Brain (organoid and tissue), 16 donors: ENCODE measurements at places on chromosomes 1 and 21.

- DNase-seq = no peak
Measured at GRCh38 chr1:202165267-202165941, 5.0 kb upstream of the PTPN7 start.

DNA sequence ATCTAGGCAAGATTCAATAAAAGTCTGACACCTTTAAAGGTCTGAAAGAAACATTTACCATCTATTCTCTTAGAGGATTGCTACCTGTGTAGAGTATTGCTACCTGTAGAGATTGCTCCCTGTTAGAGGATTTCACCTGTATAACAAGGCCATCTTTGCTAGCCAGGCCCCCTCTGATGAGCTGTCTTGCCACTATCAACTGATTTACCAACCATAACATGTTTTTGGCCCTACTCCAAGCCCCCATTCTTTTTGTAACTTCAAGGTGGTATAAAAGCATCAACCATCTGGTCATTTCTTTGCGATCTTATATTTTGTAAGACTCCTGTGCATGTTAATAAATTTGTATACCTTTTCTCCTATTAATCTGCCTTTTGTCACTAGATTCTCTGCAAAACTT, 424.7 kb upstream of the CAMK1G start:
- DNase-seq = no peak

DNA sequence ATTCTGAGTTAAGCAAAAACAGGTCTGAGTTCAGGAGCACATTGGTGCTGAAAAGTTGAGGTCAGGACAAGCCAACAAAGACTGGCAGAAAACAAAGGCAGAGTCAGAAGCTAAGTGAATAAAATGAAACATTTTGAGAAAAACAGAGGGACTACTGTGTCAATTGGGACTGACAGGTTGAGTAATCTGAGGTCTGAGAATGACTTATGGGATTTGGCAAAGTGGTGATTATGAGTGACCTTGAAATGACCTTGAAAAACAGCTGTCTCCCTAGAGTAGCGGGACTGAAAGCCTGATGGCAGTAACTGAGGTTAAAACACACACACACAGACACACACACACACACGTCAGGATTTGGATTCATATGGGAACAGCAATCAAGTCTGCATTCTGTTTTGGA, 8.8 kb upstream of the COG2 start:
- no peak for DNase-seq

- DNase-seq = no peak
Measured at GRCh38 chr1:192700834-192701271, 64.9 kb downstream of the RGS13 start.

- peak; percentile 20 for DNase-seq
Measured at GRCh38 chr1:214438075-214438474, 113.3 kb downstream of the PTPN14 start.

DNA sequence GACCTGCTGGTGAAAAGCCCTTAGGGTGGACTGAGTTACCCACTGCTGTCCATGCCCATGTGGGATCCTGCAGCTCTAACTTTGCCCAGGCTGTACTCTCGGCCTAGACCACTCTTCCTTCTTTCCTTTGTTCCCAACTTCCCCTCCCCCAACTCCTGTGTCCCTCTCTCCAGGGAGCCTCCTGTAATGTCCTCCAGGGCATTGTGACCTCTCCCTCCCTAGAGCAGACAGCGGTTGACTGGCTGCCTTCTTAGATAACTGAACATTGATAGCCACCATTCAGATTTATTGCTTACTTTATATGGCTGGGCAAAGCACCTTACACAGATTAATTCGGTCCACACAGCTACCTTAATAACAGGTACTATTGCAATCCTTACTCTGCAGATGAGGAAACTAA, 5.0 kb downstream of the RUNX1 start:
- DNase-seq = no peak

- DNase-seq = peak; percentile 87
Measured at GRCh38 chr1:26169669-26170471, at the start of gene ZNF593. ZNF593 (plus strand) TSS chr1:26169908; CDS start chr1:26169984, 76 bp downstream.

GRCh38 chr1:206685769-206686477, 1.2 kb downstream of the MAPKAPK2 start:
- DNase-seq = peak; percentile 56

- no peak for DNase-seq
Measured at GRCh38 chr1:245875581-245876261, 631.4 kb downstream of the SMYD3 start.

DNA sequence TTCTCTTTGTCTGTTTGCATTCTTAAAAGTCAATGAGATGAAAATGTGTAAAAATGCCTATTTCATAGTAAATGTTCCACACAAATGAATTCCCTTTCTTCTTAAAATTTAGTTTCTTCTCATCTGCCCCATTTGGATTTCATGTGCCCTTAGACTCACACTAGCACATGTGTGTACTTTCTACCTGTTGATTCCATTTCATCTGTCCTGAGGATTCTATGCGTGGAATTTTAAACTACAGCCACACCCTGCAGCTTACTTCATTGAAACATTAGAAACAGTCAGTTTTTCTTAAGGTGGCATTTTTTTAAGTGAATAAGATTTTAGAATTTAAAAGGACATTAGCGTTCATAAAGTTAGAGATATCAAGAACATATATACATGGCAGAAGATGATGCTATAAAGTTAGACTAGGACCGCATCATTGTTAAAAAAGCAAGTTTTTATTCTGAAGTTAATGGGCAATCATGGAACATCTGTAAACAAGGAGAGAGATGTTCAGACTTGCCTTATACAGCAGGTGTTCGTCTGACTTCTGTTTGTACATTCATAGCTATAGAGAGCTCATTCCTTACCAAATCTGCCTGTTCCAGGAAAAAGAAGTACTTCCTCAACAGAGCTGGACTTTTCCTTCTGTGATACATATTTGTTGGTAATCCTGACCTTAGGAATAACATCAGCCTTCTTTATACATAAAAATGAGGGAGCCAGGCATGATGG, 3.9 kb upstream of the TUT4 start:
- no peak for DNase-seq

GRCh38 chr1:154988058-154988954, 5.1 kb upstream of the LENEP start:
- DNase-seq = no peak

GRCh38 chr1:10338047-10338446, 60.8 kb upstream of the PGD start:
- DNase-seq = peak; percentile 31

DNA sequence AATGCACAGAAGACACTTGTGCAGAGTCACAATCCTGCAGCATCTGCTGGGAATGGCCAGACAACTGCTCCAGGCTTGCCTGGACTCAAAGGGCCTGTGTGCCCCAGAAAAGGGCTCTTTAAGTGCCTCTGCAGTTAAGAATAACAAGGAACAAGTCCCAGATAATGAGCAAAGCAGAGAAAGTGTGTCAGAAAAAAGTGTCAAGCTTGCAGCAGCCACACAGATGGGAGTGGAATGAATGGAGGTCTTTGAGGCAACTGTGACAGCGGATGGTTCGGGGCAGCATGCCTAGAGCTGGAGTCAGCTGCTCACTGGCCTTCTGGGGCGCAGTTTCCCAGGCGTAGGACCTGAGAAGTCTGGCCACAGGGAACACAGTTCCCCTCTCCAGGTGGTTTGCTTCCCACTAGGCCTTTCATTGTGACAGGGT, 5.1 kb downstream of the PARP1 start:
- peak; percentile 15 for DNase-seq

DNA sequence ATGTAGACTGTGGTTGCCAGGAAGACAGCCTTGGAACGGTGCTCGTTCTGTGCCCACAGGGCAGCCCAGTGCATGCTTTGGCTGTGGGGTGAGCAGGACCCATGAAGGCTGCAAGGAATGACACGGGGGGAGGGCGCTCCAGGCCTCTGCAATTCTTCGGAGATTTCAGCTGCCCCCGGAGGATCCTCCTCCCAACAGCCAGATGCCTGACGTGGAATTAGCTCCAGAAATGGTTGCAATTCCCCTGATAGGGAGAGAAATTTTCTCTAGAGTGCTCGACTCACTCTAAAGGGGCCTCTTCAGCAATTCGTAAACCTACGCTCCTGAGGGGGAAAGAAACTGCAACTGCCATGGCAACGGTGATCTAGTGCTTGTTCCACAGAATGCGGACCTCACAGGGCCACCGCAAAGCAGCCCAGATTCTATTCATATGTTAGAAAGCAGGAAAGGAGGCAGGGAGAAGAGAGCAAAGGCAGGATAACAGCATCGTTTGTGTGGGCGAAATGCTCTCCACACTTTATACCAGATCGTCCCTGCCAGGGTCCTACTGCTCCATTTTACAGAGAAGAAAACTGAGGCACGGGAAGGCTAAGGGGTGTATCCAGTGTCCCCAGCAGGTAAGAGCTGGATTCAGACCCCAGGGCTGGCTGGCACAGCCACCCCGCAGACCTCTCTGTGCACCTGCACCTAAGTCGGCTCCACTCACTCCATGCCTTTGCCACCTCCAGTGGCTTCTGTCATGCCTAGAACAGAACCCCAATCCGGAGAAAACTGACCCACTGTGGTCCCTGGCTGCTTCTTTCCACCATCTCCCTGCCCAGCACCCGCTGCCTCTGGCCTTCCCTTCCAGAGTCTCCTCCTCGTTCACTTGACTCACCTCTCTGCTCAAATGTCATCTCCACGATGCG, 11.9 kb upstream of the PDE9A start:
- DNase-seq = peak; percentile 90

GRCh38 chr1:116807394-116808199, 53.4 kb downstream of the CD2 start:
- DNase-seq = peak; percentile 25

GRCh38 chr1:214979191-214979590, 103.3 kb upstream of the KCNK2 start:
- no peak for DNase-seq

GRCh38 chr1:17885663-17886320, 130.7 kb downstream of the ACTL8 start:
- DNase-seq = no peak

- no peak for DNase-seq
Measured at GRCh38 chr1:55138823-55139222, 76.3 kb downstream of the USP24 start.

DNA sequence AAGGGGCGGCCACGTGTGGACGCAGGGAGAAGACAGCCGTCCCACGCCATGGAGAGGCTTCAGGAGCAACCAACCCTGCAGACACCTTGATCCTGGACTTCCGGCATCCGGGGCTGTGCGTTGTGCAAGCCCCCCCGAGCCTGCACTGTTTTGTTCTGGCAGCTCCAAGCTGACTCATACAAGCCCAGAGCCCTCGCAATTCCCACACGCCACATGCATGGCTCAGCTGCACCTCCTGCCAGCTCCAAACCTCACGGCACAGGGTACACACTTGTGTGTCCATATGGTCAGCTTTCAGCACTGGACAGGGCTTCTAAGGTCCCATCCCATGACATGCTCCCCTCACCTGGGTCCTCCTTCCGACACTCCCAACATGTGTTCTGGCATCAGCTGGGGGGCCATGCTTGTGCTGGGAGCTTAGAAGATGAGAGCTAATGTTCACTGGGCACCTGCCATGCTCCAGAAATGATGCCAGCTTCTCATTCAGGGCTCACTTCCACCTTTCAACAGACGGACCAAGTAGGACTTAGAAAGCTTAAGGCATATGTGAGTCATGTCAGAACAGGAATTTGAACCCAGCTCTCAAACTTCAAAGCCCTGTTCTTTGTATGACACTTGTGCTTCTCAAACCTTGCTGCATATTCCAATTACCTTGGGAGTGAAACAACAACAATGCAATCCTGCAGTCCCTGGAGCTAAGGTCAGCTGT, 137.3 kb downstream of the PGBD5 start:
- no peak for DNase-seq

- no peak for DNase-seq
Measured at GRCh38 chr1:25644962-25645361, 28.4 kb downstream of the MAN1C1 start.

- no peak for DNase-seq
Measured at GRCh38 chr1:33097137-33097611, 16.2 kb downstream of the AZIN2 start.

GRCh38 chr21:42089093-42089631, 18.0 kb downstream of the UMODL1 start:
- DNase-seq = no peak

DNA sequence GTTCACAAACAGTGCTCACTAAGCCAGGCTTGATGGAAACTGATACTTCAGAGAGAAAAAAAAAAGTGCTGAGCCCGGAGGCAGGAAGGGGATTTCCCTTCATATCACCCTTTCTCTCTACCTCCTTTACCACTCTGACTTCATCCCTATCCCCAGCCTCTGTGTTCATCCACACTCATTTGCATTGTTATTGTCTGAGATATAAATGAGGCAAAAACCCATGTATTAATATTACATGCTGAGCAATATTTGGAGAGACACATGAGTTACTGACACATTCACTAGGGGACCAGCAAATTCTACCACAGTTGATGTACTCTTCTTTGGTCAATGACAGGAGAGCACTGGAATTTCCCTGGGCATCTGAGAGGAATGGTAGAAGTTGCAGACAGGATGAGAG, 175.8 kb downstream of the TNFSF18 start:
- DNase-seq = no peak

DNA sequence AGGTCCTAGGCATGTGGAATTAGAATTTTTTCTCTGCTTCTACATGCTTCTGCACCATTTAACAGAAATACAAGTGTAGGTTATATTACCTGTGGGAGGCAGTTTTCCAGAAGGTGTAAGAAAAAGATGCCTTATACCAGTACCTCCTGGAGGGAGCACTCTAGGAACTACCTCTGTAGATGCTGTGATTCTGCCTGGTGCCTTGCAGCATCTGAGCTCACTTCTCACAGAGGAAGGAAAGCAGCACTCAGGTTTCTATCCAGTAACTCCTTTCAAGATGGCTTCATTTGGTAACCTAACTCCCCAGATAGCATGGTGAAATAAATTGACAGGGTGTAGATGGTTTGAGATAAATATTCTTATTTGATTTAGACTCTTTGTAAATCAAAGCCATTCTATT, 50.3 kb downstream of the GIPC2 start:
- no peak for DNase-seq

- peak; percentile 8 for DNase-seq
Measured at GRCh38 chr21:35974775-35975174, 85.6 kb downstream of the SETD4 start.

GRCh38 chr1:89179343-89179742, 3.5 kb upstream of the GBP7 start:
- DNase-seq = no peak

- no peak for DNase-seq
Measured at GRCh38 chr1:102879439-102879993, 228.8 kb downstream of the COL11A1 start.

DNA sequence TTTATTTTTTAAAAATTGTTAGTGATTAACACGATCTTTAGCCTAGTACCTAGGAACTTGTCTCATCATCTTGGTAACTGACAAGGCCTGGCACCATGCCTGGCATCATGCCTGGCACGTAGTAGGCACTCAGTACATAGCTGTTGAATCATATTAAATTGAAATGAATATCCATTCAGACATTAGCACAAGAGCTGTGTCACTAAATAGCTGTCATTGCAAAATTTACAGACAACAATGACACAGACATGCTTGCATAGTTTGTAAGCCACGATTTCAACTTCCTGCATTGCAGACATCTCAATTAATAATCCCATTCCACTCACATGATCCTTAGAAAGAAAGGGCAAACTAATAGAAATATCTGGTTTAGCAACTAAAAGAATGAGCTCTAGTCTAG, 15.4 kb upstream of the PHACTR4 start:
- no peak for DNase-seq
